ENCODE measurements at places on chromosomes 5 and 9. TPM values are rescaled to one million over a fixed set of nuclear protein-coding genes. Genes with fewer than 3 reads are reported as not detected.

The ASTN2 gene
- total RNA-seq = 0.41 TPM

The IL3 gene
- not detected for total RNA-seq

The TMEM252 gene
- not detected for total RNA-seq

The DBH gene
- total RNA-seq = not detected

The TMOD1 gene
- total RNA-seq = not detected

The PHF24 gene
- total RNA-seq = 0.54 TPM

The GTF2H2C gene
- total RNA-seq = 29.0 TPM

The FAXDC2 gene
- 4.7 TPM for total RNA-seq

The PFN3 gene
- total RNA-seq = not detected

The STXBP1 gene
- 20.6 TPM for total RNA-seq

The SPATA31C1 gene
- total RNA-seq = not detected

The IFNA2 gene
- total RNA-seq = not detected

The HAPLN1 gene
- total RNA-seq = not detected

The PCYOX1L gene
- 7.0 TPM for total RNA-seq

The LEAP2 gene
- total RNA-seq = 0.71 TPM

The OR1J2 gene
- total RNA-seq = not detected

The FOXD4L5 gene
- 0.07 TPM for total RNA-seq

The NR5A1 gene
- total RNA-seq = not detected
